Stimulated activated CD4-positive, alpha-beta T cell treated with anti-CD3 and anti-CD28 coated beads, Interleukin-4, amount 100 ng/mL, for 4 hours (primary cell): ENCODE measurements at places on chromosomes 1 and 21.

GRCh38 chr1:89877756-89878155 lies 56.9 kb downstream of the LRRC8D start:
- no peak for DNase-seq

GRCh38 chr1:101265684-101266083 lies 28.9 kb downstream of the S1PR1 start:
- DNase-seq: no peak

GRCh38 chr1:166950156-166950555 lies 25.2 kb downstream of the ILDR2 start:
- no peak for DNase-seq

DNA sequence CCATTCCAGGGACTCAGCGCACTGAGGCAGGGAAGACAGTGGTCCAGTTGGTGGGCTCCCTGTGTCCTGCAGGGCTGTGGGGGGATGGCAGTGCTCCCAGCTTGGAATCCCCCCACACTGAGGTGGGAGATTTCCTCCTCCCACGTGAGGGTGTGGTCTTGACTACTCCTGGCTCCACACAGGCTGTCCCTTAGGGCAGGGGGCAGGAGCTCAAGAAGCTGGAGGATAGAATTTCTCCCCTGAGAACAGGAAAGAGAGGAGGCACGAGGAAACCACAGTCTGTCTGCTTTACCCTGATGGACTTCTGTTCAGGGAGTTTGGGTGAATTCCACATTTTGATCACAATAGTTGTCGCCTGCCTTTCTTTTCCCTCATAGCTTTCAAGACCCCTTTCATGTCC lies 62.1 kb downstream of the CACNA1E start:
- DNase-seq: no peak

DNA sequence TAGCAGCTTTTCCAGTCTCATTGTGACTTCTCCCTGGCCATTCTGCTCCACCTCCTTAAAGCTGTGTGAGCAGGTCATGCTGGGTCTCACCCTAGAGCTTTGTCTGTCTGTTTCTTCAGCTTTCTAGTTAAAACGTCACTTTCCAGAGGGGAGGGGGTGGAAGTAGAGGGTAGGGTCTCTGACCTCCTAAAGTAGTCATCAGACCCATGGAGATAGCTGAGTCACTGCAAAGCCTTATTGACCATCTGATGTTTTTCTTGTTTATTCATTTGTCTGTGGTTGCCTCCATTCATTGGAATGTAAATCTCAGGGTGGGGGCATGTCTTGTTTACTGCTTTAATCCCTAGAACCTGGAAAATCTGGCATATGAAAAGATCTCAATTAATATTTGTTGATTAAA lies 52.7 kb downstream of the ELF3 start:
- DNase-seq: no peak

GRCh38 chr1:212452323-212453155 lies 19.8 kb downstream of the NENF start:
- no peak for DNase-seq

DNA sequence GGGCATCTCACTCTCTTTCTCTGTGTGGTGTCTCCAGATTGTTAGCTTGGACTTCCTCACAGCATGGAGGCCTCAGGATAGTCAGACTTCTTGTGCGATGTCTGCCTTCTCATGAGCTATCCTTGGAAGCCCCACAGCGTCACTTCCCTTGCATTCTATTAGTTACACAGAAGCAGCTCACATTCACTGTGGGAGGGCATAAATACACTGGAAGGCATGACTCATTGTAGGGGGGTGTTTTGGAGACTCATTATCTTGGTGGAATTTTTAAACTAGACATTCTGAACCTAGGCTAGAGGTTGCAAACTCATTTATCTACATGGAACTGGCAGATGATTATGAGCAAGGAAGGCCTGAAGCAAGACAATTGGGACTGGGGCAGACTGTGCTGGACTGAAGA lies 21.4 kb upstream of the FASLG start:
- DNase-seq: no peak

DNA sequence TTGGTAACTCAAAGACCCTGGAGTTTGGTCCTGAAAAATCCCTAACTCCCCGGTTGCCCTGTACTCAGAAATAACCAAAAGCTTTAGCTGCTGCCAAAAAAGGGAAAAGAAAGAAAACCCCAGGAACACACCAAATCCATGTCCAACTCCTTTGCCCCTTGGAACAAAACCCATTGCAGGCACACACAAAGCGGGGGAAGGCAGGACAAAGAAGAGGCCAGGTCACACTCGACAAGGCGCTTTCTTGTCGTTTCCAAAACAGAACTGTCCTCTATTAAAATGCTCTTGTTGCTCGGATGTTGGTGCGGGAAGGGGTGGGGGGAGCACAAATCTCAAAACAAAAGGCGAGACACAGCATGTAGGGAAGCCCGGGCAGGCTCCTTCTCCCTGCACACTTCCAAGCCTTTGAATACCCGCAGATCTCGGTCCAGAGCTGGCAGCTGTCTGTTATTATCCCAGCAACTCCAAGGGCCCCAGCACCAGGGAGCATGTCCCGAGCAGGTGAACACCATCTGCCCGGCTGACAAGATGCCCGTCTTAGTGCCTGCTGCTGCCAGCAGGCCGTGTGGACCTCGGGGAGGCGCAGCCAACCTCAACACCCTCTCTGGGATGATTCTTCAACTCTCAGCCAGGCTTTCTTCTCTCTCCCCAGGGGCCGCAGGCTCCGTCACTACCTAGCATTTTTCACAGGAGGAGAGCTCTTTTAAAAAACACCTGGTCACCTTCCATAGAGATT lies 96.4 kb downstream of the SSBP3 start:
- DNase-seq: no peak

DNA sequence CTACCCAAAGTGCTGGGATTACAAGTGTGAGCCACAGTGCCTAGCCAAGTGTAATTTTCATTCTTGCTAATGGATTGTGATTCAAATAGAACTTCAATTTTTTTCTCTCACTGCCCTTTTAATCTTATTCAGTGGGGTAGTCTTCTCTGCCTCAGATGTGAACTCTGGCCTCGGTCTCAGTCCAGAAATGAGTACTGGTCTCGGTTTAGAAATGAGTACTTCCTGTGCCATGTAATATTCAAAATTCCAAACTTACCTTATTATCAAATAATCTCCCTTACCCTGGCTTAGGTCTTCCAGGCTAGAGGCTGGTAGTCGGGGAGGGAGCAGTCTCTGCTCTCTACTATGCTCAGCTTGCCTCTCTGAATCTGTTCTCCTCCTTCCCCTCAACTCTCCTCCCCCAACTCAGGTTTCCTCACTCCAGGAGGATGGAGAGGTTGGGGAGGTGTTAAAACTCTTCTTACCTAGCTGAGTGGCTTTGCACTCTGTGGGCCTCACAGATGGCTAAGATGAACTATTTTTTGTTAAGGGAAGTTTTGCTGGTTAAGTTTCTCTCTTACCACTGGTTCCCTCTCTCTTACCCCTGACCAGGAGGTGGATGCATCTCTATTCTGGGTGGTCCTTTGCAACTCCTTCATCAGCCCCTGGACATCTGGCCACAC lies 4.8 kb upstream of the SLAMF9 start:
- no peak for DNase-seq

GRCh38 chr1:177131723-177132122 lies 32.8 kb downstream of the ASTN1 start:
- DNase-seq: no peak

DNA sequence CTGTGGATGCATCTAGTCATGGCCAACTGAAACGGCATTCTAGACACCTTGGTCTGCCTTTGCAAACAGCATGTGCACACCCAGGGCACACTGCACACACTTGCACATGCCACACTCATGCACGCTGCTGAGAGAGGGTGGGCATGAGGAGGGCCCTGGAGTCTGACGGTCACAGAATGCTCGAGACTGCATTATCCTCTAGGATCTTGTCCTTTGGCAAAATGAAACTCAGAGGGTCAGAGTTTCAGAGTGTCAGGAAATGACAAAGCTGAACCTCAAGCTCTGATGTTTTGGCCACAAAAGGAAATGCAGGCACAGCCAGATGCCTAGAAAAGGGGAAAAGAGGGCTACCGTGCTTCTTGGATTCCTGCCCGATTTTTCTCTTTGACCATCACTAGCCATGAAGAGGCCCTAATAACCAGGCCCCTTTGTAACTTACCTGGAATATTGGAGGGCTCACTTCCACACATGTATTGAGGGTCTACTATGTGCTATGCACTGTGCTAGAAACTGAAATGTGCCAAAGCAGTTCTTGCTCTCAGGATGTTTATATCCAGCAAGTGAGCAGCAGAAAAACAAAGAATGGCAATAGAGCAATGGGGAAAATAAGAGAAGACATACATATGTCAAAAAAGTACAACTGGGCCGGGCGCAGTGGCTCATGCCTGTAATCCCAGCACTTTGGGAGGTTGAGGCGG lies 65.4 kb downstream of the TOMM20 start:
- no peak for DNase-seq

DNA sequence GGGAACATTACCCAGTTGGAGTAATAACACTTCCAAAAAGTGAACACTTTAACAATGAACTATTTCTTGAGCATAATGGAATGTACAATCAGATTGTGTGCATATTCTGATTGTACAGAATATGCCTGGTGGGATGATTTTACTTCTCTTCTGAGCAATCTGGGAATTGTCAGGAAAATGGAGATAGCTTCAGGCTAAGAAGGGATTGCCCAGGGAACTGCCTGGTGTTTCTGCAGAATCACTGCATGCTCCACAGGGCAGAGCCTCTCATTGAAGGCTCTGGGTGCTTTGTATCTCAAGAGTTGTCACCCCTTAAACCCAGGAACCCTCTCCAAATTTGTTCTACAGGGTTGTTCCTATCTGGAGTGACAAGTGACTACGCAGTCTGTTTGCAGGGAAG lies 51.2 kb downstream of the UTP25 start:
- no peak for DNase-seq

DNA sequence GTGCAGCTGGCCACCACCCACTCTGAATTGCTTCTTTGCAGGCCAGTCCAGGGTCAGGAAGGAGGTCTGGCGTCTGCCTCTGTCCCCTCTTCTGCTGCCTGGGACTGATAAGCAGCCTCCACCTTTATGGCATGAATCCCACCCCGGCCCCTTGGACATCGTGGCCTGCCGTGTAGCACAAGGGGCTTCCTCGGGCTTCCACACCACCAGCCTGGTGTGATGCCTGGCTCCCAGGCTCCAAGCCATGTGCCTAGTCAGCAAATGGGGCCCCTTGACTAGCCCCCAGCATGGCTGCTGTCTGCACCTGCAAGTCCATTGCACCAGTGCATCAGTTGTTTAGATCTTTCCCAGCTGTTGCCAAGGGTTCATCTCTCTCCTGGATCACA lies 9.9 kb upstream of the ARF1 start:
- no peak for DNase-seq

DNA sequence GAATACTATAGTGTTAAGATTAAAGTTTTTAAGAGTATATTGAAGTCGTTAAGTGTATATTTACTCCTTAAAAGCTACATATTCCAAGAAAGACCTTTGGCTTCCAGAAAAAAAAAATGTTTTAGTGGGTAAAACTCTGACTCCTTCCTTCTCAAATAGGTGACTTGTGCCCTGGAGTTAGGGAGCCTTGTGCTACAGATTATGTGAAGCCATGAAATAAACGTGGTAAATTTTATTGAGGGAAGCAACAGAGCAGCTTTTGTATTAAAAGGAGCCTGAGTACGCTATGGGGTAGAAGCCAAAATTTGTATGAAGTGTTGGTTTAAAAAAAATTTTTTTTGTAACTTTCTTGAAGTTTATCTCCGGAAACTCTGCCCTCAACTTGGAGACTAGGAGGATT lies 994 bp downstream of the RO60 start:
- DNase-seq: no peak

- no peak for DNase-seq
Measured at GRCh38 chr21:44926331-44927101, 5.8 kb upstream of the ITGB2 start.

DNA sequence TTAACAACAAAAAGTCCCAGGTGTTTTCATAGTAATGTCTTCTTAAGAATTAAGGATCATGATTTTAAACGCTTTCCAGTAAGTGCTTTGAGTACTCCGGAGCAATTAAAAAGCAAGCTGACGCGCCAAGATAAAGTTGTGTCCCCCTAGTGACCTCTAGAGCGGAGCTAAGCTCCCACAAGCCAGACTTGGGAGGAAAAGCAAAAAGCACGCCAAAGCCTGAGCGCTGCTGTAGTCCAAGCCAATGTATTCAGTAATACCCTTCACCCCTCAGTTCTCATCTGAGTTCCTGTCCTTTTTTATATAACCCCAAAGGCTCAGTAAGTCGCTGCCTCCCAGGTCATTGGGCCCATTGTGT lies 3.5 kb upstream of the SLC44A5 start:
- DNase-seq: no peak

GRCh38 chr1:32353431-32353830 lies 8.9 kb downstream of the FAM229A start:
- DNase-seq: no peak

DNA sequence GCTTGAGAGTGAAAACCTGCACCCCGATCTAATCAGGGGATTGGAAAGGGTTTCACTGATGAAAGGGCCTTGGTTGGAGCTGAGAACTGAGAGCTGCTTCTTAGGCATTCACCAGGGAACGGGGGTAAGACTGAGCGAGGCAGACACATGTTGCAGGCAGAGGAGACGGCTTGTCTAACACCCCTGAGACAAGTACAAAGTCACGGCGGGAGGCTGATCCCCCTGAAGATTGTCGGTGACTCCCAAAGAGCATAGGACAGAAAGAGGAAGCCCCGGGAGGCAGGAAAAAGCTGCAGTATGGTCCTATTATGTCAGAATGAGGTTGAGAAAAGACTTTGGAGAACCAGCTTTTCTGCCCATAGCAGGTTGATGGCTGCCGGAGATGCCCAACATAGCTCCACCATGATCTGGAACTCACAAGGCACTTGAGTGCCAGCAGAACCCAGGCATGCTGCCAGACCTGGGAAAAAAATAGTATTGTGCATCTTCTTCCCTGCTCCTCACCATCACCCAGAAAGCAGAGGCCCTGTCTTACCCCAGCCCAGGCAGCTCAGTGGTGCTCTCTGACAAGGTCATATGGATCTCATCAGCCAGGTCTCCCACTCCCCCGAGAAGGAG lies 463.9 kb upstream of the PROX1 start:
- DNase-seq: no peak

- DNase-seq: no peak
Measured at GRCh38 chr1:200452850-200453552, 43.2 kb upstream of the ZNF281 start.

DNA sequence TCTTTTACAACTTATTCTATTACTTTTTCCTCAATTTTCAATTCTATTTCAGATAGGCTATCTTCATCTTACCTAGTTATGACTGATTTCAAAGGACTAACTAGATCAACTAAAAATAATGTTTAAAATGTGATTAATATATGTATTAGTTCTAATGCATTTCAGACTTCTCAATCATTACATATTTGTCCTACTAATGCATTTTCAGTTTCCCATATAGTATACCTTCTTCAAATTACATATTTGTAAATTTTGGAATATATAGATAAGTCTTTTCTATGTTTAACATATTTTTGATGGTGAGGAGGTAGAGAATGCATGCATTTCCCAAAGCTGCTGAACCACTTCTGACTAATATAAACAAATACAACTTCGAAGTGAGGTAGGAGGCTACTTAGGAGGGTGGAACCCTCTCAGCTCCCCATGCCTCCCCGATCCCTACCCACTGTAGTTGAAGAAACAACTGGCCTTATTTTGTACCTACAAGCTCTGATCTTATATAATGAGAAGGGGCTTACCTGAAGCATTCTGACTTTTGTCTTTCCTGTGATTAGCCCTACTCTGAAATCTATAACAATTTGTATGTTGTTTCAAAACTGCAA lies 1.7 kb downstream of the TRMT1L start:
- DNase-seq: no peak

- DNase-seq: no peak
Measured at GRCh38 chr1:25178917-25179561, 53.3 kb downstream of the SYF2 start.

- no peak for DNase-seq
Measured at GRCh38 chr1:8323706-8324105, 5.8 kb downstream of the SLC45A1 start.

GRCh38 chr1:14926229-14926628 lies 227.3 kb upstream of the TMEM51 start:
- no peak for DNase-seq
